ENCODE measurements at places on chromosomes 1 and 21.
A peak's percentile ranks its signal among the peaks of the same experiment; 100 is the strongest.

GRCh38 chr1:81889166-81889565 is 88.4 kb downstream of the ADGRL2 start:
- DNase-seq: no peak

DNA sequence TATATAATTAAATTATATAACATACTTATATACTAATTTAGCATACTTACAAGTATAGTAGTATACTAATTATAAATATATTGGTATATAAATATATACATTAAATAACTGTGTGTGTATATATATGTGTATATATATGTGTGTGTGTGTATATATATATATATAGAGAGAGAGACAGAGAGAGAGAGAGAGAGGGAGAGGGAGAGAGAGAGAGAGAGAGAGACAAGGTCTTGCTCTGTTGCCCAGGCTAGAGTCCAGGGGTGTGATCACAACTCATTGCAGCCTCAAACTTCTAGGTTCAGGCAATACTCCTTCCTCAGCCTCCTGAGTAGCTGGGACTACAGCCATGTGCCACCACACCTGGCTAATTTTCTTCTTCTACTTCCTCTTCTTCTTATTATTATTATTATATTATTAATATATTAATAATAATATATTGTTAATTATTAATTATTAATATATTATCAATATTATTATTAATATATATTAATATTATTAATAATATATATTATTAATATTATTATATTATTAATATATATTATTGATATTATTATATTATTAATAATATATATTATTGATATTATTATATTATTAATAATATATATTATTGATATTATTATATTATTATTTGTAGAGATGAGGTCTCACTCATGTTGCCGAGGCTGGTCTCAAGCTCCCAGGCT is 185.5 kb downstream of the CRB1 start:
- no peak for DNase-seq

- peak; percentile 72 for DNase-seq
Observed at GRCh38 chr1:61253059-61253735, 170.8 kb downstream of the NFIA start.

DNA sequence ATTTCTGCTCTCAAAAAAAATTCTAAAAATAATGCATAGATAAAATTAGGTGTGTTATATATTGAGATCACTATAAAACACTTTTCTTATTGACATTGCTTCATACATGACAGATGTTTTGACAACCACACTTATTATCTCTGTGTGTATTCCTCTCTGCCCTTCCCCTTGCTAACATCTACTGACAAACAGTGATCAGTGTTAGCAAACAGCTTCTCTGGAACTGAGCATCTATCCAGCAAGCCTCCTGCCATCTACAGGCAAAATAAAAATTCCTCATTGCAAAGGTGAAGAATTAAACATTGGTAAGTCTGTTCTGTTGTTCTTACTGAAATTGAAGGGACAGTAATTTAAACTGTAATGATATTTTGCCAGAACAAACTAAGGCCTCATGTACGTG is 2153.9 kb downstream of the NCAM2 start:
- no peak for DNase-seq

GRCh38 chr21:22925032-22925431 is 1926.8 kb downstream of the NCAM2 start:
- DNase-seq: no peak

DNA sequence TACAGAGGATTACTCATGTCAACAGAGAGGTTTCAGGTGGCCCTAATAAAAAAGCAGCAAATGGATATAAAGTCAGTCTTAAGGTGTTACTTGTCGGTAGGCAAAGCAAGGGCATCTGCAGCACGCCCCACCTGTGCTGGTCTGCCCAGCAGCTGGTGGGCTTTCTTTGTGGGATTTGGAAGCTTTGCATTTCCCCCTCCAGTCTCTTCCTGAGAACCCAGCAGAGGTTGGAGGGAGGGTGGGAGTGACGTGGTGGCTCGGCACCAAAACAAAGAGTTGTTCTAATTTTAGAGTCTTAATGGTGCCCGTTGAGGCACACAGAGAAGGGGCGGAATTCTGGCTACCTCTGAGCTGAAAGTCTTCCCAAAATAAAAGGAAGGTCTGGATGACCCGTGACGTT is 4.8 kb upstream of the PCBP3 start:
- DNase-seq: no peak

DNA sequence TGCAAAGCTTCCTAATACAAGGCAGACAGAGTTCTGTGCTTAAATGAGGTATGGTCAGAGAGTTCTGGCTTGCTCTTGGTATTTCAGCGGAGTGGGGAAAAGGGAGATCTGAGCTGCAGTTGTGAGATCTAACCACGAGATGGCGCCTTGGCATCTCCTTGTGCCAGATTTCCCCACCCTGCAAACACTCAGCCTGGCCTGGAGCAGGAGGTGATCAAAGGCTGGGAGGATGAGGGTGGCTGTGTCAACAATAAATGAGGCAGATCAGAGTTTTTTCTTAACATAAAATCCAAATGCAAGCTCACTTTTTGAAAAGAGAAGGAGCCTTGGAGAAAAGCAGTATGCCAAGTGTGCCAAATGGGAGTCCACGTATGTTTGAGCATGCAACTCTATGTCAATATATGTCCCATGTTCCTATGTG is 4.1 kb upstream of the TFAP2E start:
- peak; percentile 64 for DNase-seq

GRCh38 chr1:187714470-187714869 is 885.7 kb downstream of the PLA2G4A start:
- no peak for DNase-seq

DNA sequence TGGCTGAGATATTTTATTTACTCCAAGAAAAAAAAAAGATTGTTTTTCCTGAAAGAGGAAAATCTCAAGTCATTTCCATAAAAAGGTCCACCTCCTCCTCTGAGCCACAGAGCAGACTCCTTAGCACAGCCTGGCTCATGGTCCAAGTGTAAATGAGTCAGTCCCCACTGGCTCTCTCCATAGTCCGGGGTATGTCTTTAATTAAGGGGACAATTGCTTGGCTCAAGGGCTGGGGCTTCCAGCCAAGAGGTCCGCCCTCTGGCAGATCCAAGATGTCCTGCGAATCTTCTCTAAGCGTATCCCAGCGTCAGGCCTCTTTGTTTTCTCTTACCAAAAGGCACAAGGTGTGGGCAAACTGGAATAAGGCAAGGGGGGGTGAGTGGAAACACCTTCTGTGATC is 33.3 kb downstream of the FOXD2 start:
- DNase-seq: no peak

DNA sequence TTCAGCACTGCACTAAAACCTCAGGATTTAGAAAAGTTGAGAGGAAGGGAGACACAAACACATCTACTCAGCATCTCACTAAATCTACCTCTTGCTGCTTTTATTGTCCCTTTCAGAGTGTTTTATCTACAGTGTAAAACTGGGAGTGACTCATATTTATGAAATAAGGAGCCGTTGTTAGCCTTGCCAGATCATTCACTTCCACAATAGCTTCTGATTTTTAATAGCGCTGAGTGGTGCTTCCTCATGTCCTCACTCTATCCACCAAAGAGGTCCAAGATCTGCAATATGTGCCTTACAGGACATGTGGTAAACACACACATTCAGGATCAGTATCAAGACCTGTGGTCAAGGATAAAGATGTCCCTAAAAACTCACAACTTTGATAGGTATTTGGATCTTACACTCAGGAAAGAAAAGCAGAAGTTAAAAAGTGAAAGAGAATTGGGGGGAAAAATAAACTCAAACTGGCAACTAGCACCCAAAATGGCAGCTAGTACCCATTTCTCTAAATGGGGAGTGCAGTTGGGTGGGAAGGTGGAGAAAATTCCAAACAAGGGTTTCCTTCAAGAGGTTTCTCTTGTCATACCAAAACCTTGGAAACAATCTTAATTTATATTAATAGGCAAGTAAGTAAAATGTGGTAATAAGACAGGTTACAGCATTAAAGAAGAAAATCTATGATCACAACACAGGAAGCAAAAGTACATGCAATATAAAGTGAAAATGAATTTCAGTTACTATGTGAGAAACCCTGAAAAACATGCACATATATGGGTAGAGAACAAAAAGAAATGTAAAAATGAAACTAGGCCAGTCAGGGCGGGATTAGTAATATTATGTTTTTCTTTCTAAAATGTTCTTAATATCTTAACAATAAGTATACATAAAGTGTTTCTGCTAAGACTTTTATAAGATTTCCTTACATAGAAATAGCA is 15.9 kb downstream of the DUSP10 start:
- DNase-seq: no peak

GRCh38 chr1:210482945-210483617 is 154.4 kb downstream of the HHAT start:
- no peak for DNase-seq

- no peak for DNase-seq
Observed at GRCh38 chr1:154568157-154568815, 708 bp downstream of the CHRNB2 start.

DNA sequence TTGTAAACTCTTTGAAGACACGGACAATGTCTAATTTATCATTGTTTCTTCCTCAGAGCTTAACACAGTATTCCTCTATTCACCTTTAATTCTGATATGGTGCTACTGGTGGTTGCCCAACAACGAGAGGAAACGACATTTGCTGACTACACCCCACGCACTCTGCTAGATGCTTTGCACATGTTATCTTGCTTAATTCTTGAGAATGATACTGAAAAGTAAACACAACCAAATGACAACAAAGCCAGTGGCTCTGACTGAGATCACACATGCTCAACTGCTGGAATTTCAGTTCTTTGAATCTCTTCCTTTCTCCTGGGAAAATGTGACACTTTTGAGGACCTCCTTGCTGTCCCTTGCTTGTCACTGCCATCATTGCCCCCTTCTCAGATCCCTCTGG is 37.2 kb upstream of the DDAH1 start:
- no peak for DNase-seq

DNA sequence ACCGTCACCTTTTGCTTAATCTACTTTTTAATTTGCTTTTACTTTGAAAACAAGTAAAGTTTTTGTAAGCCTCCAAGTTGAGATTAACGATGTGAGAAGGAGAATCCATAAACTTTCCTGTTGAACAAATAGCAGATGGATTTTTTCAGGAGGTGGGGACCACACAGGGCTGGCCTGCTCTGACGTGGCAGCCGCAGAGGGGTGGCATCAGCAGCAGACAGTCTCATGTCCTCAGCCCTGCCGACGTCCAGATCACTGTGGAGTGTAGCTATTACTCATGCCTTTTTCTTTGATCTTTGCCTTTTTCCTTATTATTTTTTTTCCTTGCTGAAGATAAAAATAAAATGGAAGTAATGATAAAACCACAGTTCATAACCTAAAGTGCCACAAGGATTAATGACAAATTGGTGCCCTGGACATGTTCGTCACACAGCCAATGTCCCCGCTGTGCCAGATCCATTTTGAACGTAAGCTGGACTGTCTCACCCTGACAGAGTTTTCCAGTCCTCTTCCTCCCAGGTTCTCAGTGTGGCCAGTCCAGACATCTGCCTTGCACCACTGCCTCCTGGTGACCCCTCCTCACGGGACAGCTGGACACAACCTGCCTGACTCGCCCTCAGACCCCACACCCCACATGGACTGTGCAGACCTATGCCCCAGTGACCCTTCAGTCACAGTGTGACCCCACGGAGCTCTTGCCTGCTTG is 15.4 kb upstream of the ZBTB21 start:
- no peak for DNase-seq

DNA sequence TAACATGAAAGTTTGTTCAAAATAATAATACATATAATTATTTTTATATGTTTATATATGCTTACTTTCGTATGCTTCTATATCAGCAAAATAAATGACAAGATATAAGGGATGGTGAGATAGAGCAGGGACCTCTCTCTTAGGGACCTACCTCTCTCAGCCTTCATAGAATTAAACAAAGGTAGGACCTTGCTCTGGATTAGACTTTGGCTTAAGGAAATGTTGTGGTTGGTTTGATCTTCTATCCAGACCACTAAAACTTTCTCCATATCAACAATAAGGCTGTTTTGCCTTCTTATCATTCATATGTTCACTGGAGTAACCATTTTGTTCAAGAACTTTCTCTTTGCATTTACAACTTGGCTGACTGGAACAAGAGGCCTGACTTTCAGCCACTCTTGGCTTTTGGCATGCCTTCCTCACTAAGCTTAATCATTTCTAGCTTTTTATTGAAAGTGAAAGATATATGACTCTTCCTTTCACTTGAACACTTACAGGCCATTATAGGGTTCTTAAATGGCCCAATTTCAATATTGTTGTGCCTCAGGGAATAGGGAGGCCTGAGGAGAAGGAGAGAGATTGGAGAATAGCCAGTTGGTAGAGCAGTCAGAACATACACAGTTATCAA is 14.4 kb downstream of the FRRS1 start:
- no peak for DNase-seq

DNA sequence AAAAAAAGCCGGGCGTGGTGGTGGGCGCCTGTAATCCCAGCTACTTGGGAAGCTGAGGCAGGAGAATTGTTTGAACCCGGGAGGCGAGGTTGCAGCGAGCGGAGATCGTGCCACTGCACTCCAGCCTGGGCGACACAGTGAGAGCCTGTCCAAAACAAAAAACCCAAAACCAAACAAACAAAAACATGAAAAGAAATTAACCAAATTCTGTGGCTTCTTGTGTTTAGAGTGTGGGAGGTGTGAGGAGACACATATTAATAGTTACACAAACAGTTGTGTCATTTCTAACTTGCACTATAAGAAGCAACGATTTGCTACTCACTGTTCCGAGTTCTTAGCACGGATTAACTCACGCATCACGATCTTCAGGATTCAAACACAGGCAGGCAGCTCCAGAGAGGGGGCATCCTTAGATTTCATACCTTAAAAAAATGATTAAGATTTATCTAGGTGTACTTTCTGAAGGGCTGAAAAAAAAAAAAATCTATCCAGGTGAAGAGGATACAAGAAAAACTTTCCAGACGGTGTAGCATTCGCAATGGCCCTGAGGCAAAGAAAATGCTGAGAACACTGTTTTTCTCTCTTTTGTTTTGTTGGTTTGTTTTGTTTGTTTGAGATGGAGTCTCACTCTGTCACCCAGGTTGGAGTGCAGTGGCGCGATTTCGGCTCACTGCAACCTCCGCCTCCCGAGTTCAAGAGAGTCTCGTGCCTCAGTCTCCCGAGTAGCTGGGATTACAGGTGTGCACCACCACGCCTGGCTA is 713 bp upstream of the HMGCL start:
- DNase-seq: no peak

- peak; percentile 58 for DNase-seq
Observed at GRCh38 chr1:230308039-230308438, 118.1 kb downstream of the PGBD5 start.

DNA sequence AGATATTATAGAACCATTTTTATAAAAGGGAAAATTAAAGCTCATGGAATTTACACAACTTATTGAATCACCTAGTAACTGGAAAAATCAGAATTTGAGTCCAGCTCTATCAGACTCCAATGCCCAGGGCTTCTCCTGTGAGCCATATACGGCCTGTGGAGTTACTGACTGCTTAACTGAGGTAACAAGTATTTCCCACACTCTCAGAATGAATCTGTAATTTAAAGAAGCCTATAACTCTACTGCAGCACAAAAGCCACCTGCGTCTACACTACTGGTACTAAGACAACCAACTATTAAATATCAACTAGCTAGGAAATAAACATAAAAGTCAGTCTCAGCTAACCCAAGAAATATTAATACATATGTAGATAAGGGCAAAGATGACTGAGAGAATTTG is 29.4 kb downstream of the SMYD3 start:
- DNase-seq: no peak

Measured in DMS153 (cell line).